CD4-positive, alpha-beta T cell treated with Interleukin-17A for 4 hours (primary cell): ENCODE measurements at places on chromosomes 16 and 17.

DNA sequence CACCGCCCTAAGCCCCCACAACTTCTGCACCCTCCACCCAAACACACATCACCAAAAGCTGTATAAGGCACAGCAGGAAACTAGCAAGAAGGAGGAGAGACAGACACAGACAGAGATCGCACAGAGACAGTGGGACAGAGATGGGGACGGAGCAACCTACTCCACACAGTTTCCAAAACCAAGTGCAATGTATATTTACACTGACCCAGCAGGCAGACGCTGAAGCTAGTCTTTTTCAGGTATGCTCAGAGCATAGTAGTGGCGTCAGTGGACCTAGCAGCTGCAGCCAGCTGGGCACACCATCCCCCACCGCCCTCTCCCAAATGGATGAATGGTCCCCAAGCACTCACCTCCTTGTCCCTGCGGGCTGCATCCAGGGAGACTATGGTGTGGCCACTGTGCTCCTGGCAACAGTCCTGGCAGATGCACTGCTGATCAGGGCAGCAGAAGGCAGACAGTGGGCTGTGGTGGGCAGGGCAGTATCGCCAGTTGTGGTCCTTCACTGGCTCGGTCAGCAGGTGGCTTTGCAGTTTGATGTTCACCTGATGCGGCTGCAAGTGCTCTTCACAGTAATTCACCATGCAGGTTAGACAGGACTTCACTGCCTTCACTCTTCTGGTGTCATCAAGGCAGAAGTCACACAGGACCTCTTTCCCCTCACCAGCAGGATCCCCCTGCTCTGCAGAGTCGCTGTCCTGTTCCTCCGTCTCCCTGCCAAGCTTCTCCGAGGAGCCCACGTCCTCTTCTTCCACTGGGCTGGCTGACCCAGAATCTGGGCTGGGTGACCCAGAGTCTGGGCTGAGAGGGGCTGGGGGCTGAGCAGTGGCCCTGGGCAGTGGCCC is 31.5 kb upstream of the FBXW10B start:
- DNase-seq, result no peak

GRCh38 chr17:77894126-77894956 is 64.2 kb upstream of the TNRC6C start:
- DNase-seq, result no peak

DNA sequence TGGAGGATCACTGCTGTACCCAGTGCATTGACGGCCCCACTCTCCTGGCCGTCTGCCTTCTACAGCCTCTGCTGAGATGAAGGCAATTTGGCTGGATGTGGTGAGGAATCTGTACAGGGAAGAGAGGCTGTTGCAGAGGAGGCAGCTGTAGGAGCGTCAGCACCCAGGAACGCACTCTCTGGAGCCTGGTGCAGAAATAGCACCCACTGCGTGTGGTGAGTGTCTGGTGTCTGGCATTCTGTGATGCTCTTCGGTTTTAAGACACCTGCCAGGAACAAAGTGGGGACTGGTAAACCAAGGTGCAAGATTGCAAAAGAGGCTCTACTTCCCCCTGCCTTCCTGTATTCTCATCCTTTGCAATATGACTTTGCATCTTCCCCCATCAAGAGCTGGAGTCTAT is 187.5 kb upstream of the SDK2 start:
- no peak for DNase-seq

DNA sequence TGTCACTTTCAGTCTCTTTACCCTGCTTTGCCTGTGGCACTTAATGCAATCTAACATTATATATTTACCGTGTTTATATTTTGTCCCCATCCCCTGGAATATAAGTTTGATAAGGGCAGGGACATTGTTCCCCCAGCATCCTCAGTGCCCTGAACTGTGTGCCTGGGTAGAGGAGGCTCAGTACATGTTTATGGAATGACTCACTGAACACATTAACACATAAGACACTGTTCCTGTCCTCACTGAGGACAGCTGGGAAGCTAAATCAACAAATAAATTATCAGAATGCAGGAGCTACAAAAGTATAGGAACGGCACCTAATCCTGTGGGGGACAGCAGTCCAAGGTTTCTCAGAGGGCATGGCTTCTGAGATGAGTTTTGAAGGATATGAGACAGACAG is 27.8 kb downstream of the GRIN2A start:
- DNase-seq, result no peak

DNA sequence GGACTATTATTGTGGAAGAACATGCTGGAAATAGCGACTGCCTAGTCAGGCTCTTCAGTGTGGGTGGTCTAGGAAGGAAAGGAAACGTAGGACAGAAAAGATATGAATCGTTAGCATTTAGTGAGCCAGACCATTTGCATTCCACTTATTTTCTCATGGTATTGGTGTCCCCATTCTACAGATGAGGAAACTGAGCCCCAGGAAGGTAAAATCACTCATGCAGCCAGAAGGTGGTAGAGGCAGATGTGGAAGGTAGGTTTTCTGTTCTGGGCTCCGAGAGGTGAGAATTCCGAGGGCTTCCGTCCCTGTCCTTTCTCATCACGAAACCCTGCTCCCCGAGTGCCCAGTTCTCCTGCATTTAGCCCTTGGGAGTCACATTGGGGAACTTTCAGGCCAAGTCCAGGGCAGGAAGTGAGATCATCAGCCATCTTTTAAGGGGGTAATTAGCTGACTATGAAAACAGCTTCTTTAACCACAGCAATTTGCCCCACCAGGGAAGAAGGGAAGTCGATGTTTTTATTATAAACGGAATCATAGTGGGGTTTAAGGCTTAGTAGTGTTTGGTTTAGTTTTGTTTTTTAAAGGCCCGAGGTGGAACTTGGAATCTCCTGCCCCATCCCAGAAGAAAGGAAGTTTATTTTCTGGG is 110.7 kb upstream of the IRX3 start:
- DNase-seq, result no peak
